H4 (cell line): ENCODE measurements at places on chromosomes 7 and 10. TPM values are rescaled to one million over a fixed set of nuclear protein-coding genes. Genes with fewer than 3 reads are reported as not detected.

URGCP gene
- total RNA-seq: 32.1 and 40.9 TPM in 2 replicates

PLEKHS1 gene
- 0.80 and 1.5 TPM in 2 replicates for total RNA-seq

IDI2 gene
- not detected in 2 replicates for total RNA-seq

SPDYE2 gene
- not detected in 2 replicates for total RNA-seq

TCAF1 gene
- total RNA-seq: 37.6 and 58.3 TPM in 2 replicates

PCGF6 gene
- total RNA-seq: 12.0 and 14.9 TPM in 2 replicates

PKD2L1 gene
- not detected in 2 replicates for total RNA-seq

ADCYAP1R1 gene
- 0.17 and 0.27 TPM in 2 replicates for total RNA-seq

ZNF485 gene
- 3.3 and 3.6 TPM in 2 replicates for total RNA-seq

FAM25G gene
- total RNA-seq: not detected in 2 replicates

TMEM213 gene
- not detected in 2 replicates for total RNA-seq

LAMB1 gene
- total RNA-seq: 128 and 140 TPM in 2 replicates
